ENCODE measurements at places on chromosomes 7 and 10.

GRCh38 chr10:103077491-103078308 lies 115.4 kb downstream of the NT5C2 start:
- DNase-seq, result no peak

GRCh38 chr7:29019387-29019786 lies 61.3 kb upstream of the TRIL start:
- no peak for DNase-seq

GRCh38 chr7:111498391-111499007 lies 63.8 kb downstream of the IMMP2L start:
- no peak for DNase-seq

DNA sequence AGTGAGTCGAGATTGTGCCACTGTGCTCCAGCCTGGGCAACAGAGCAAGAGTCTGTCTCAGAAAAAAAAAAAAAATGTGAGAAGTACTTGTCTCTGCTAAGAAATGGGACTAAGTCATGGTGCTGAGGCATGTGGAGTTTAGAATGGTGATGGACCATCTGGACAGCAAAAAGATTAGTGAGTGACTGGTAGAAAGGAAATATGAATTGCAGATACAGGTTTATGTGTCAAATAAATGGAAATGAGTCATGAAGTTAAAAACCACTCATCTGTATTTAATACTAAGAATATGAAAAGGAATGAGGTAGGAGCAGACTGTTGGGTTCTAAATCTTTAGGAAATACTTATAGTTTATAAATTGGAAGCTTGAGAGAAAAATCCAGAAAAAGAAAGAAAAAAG lies 625.7 kb upstream of the ANKRD30A start:
- no peak for DNase-seq

DNA sequence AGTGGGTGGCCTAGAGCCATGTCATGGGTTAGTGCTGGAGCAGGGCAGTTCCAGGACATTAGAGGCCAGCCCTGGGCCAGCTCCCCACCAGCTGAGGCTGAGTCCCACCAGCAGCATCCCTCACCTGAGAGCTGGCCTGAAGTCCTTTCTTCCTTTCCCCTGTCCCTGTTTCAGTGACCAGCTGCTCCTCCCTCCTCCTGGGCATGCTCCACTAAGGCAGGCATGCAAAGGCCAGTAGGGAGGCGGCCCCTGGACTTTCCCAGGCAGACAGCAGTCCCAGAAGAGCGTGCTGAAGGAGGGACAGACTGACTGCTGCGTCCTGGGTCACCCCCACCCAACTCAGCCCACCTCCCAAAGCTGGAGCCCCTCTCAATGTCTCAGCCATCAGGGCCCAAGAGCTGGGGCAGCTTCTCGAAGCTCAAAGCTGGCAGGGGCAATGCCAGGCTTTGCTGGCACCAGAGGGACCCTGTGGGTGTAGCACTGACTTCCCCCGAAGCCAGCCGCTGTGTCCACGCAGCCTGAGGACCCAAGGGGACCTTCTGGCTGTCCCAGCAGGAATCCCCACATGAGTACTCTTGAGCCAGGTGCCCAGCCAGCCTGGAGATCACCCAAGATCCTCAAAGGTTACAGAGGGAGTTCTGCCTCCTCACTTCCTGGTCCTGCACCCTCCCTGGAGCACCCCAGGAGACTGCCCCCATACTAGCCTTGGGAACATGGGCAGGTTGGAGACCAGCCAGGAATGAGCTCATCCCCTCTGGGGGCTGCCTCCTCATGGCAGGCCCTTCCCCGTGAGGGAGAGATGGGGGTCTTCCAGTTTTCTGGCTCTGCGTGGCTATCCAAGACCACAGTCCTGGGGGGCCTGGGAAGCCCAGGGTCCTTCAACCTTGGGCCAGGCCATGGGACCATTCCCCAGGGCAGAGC lies 35.2 kb upstream of the RET start:
- DNase-seq, result no peak

- DNase-seq, result no peak
Observed at GRCh38 chr7:113657603-113658002, 261.2 kb downstream of the PPP1R3A start.

GRCh38 chr10:29259498-29259897 lies 29.4 kb upstream of the LYZL1 start:
- no peak for DNase-seq

GRCh38 chr7:156028521-156028920 lies 216.3 kb upstream of the SHH start:
- DNase-seq, result no peak

DNA sequence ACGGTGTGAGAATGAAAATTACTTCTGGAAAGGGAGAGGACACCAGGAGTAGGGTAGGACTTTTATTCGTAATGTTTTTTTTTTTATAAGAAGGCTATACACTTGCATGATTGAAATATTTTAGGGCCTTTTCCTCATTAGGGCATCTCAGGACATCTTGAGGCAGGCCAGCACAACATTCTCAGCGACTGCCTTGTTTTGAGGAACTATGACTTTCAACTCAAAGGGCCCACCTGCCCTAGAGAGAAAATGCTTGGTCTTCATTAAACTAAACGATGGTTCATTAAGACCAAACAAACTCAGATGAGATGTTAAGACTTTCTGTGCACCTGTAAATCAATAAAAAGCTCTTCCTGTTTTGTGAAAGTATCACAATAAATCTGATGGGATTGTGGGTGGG lies 11.3 kb downstream of the NOD1 start:
- no peak for DNase-seq

- no peak for DNase-seq
Observed at GRCh38 chr7:37411444-37412034, 37.1 kb downstream of the ELMO1 start.

Data from neural crest cell (in vitro differentiated cells).